Stimulated activated CD8-positive, alpha-beta memory T cell treated with anti-CD3 and anti-CD28 coated beads, Interleukin-2, amount 100 ng/mL, for 1 hour (primary cell): ENCODE measurements at places on chromosomes 1 and 21.

DNA sequence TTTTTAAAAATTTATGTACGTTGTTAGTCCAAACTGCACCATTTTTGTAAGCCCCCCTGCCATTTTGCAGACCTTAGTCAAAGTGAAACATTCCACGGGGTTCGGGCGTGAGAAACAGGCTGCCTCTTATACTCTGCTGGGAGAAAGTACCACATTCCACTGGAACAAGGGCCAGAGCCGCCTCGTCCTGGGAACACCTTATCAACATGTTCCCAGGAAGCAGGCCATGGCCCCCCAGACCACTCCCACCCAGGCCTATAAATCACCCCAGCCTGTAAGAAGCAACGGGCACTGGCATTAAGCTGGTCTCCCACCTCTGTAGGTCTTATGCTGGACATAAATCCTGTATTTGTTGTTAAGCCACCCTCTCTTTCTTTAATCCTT is 854 bp upstream of the ZRANB2 start:
- DNase-seq = no peak

DNA sequence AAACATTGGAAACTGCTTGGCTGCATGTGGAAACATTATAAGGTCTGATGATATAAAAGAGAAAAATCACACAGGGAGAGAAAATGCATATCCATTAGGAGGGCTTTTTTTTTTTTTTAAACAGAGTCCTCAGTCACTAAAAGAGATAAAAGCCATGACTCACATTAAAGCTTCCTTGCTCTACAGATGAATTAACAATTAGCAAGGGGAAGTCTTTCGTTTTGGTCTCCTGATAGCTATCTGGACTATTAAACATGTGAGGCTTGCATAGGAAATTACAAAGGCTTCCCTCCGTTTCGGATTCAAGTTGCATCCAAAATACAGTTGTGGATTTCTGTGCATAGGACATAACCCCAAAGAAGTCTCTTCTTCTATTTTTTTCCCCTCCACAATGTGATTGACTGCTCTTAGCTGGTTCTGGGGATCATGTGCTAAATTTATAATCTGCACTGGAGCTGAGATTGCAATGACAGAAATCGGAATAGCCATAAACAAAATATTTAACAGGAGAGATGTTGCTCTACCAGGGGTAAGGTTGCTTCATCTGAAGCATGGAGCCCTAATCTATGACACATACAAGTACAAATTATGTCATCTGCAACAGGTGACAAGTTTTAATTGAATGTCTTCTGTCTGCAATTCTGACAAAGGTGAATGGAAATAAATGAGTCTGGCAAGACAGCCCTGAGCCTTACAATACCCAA is 146.8 kb downstream of the ESRRG start:
- no peak for DNase-seq

- DNase-seq = no peak
Observed at GRCh38 chr21:44695184-44695583, 1.8 kb upstream of the KRTAP10-12 start.

- DNase-seq = no peak
Observed at GRCh38 chr1:246372559-246372958, 134.5 kb downstream of the SMYD3 start.

- DNase-seq = no peak
Observed at GRCh38 chr1:117573386-117574023, 32.3 kb upstream of the TENT5C start.

GRCh38 chr1:205935869-205936268 is 7.4 kb downstream of the SLC26A9 start:
- DNase-seq = no peak

DNA sequence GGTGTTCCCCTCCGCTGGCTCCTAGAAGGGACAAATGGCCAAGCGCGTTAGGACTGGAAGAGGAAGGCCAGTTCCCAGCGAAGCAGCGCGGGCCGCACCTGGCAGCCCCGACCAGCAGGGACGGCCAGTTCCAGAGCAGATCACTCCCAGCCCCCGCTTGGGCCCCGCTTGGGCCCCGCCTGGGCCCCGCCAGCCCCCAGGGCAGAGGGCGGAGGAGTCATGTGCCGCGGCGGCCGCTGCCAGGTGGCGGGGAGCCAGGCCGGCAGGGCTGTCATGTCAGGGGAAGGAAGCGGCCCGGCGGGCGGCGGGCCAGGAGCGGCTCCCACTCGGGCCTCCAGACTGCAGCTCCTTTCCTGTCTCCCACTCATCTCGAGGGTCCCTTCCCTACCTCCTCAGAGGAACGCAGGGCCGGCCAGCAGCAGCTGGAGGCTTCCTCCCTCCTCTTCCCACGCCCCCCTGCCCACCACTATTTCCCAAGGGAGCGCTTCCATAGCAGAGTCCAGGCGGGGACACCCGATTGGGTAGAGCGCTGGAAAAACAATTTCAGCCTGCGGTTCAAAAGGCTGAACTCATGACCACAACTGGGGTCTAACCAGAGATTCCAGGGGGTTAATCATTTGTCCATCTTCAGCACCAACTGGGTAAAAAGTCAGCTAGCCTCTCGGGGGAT is 16.5 kb downstream of the ZNF697 start:
- no peak for DNase-seq

- no peak for DNase-seq
Observed at GRCh38 chr1:45206808-45207623, 611 bp upstream of the ZSWIM5 start.

- DNase-seq = no peak
Observed at GRCh38 chr1:54922040-54922761, 35.2 kb upstream of the DHCR24 start.

DNA sequence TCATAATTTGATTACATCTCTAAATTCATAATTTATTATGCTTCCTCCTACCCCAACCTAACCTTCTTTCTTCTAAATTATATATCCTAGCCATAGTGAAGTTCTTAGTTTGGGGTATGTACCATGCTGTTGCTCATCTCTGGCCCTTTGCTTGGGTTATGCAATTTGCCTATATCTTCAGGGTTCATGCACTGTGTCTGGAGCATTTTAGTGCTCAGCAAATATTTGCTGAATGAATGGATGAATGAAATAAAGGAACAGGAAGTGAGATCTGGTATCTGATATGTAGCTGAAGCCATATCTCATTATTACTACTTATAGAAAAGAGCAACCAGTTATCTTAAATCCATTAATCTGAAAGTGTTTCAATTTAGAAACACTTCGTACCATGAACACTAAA is 137.6 kb downstream of the GPATCH2 start:
- DNase-seq = no peak

DNA sequence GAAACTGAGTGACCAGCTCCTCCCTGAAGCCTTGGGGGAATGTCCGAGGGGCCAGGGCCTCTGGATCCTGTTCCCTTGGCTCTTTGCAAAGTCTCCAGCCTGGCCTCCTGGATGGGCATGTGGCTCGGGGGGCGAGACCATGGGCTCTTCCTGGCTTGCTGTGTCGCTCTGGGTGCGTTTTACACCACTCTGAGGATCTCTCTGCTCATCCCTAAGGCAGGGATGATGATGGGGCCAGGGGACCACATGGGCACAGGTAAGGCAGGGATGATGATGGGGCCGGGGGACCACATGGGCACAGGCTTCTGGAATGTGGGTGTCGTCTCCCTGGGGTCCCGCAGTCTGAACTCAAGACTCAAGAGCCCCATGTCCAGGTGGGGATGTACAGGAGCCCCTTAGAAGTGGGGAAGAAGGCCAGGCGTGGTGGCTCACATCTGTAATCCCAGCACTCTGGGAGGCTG is 17.7 kb downstream of the TP73 start:
- no peak for DNase-seq

- no peak for DNase-seq
Observed at GRCh38 chr1:201026836-201027235, 3.3 kb upstream of the KIF21B start.

DNA sequence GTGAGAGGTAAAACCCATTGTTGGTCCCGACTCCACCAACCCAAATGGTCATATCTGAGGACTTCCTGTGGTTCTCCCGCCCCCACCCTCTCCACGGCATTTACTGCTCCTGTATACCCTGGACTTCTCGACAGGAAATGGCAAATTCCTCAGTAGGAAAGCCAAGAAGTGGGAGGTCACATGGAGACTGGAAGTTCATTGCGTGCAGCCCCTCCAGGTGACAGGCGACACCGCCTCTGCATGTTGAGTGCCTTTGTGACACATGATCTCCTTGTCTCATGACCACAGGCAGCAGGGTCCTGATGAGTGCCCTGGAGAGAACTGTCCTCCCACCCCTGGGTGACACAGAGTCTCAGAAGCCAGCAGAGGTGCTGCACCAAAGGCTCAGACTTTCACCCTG is 24.2 kb downstream of the ERG start:
- DNase-seq = no peak

DNA sequence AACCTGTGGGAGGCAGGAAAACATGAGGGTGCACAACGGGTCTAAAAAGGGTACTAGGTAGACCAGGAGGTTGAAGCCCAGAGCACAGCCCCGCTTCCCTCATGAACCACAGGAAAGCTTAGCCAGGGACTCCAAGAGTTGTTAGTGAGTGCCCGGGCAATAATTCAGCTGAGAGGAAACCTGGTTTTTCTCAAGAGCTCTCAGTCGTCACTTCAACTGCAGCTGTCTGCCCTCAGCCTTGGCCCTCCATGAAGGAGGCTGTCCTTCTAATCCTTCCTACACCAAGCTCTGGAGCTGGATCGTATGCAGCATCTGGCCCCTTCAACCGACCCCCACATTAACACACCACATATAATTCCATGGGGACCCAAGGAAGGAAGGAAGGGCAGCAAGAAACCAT is 77.0 kb upstream of the BACE2 start:
- DNase-seq = no peak

- DNase-seq = no peak
Observed at GRCh38 chr1:176811511-176812288, 348.7 kb downstream of the PAPPA2 start.

- DNase-seq = no peak
Observed at GRCh38 chr1:84422909-84423308, 24.6 kb downstream of the DNASE2B start.

- no peak for DNase-seq
Observed at GRCh38 chr1:25871086-25871703, 4.3 kb downstream of the PAQR7 start.

DNA sequence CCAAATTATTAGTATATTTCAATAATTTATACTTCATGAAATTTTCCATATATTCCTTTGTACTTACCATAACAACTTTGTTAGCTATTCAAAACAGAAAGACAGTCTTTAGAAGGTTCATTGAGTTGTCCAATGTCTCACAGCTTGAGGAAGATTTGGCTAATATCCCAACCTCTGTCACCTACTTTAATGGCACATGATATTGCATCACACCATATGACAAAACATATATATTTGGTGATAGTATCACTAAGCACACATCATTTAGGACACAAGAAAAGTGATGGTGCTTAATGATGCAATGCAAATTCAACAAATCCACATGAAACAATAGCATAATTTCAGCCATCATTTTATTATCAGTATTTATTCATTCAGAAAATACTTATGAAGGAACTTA is 122.0 kb upstream of the BRINP3 start:
- DNase-seq = no peak

- no peak for DNase-seq
Observed at GRCh38 chr1:239125027-239125426, 261.3 kb upstream of the CHRM3 start.

GRCh38 chr1:91032349-91032748 is 10.5 kb upstream of the ZNF644 start:
- DNase-seq = no peak

DNA sequence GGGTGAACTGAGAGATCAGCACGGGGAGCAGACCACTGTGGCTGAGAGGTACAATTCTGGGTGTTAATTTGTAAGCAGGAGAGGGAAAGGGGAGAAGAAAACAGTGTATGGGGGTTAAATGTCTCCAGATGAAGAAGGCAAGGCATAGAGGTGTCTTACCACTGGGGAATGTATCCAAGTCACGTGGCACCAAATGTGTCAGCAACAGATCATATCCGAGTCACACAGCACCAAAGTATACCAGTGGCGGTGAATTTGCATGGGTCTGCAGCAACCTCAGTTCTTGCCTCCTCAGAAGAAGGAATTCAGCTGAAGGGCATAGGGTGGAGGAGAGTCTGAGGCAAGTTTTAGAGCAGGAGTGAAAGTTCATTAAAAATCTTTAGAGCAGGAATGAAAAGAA is 21.2 kb upstream of the SYCP1 start:
- DNase-seq = no peak

DNA sequence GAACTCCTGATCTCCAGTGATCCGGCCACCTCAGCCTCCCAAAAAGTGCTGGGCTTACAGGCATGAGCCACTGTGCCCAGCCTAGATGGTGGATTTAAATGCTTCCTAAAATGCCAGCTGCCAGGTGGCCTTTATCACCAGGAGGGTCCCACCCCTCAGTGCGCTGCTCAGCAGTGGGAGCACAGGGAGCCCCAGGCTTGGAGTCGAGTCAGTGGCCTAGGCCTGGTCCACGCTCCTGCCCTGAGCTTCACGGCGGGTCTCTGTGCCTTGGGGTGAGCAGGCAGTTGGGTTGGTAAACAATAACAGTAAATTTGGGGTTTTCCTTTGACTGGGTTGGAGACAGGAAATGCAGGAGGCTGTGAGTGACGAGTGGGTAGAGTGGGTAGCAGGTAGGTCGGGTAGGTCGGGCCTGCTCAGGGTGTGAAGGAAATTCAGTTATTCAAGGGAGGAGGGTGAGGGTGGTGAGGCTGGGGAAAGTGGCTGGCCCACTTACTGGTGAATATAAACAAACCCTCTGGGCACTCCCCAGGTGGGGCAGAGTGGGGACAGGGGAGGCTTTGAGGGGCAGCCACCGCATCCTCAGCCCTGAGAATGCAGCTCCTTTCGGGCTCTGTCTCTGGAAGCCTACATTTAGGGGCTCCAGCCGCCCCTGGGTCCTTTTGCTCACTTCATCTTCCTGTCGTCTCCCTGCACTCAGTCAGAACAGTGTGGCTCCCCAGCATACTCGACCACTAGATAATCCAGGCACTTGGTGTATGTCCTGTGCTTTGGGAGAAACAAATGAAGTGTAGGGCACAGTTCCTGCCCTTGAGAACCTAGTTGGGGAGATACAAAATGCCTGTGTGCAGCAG is 33.5 kb upstream of the IL19 start:
- DNase-seq = no peak

- no peak for DNase-seq
Observed at GRCh38 chr1:193979219-193979618, 792.8 kb upstream of the B3GALT2 start.

GRCh38 chr1:235919127-235919832 is 52.6 kb upstream of the LYST start:
- DNase-seq = no peak

DNA sequence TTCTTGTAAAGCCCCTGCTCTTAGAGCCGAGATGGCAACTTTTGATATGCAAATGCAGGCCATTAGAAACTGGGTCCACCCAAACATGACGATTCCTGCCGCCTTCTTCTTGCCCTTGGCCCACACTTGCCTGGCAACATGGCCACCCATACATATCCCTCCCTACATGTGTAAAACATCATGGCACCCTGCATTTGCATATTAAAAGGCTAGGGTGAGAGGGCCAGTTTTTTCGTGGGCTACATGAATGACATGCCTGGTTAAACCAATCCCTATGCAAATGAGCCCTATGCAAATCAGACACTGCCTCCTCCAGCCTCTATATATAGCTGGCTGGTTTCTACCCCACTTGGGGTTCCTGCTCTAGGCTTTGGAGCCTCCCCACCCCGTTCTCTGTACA is 18.8 kb downstream of the PLA2G2A start:
- DNase-seq = no peak

- no peak for DNase-seq
Observed at GRCh38 chr1:208007938-208008342, 97.0 kb upstream of the CD34 start.

GRCh38 chr1:221768444-221769066 is 26.7 kb upstream of the DUSP10 start:
- DNase-seq = no peak
